ENCODE measurements at places on chromosomes 7 and 10.
A peak's percentile ranks its signal among the peaks of the same experiment; 100 is the strongest.

- no peak for DNase-seq
Observed at GRCh38 chr7:149459540-149460452, 1.1 kb downstream of the ZNF777 start.

- no peak for DNase-seq
Observed at GRCh38 chr10:79349072-79349491, 1.8 kb downstream of the PPIF start.

DNA sequence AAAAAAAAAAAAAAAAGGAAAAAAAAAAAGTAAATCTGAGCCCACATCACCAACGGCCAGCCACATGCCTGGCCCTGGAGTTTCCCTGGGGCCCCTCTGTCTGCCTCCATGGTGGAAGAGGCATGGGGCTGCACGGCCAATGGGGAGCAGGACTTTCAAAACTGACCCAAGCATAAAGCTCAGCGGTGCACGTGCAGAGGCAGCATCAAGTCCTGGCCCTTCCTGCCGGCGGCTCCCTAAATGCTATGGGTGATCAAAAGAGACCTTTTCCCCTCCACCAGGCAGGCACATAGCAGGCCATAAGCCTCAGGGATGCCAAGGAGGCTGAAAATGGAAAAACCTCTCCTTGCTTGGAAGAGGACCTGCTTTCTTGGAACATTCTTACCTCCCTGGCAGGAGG, 94.3 kb downstream of the OAT start:
- DNase-seq = no peak

DNA sequence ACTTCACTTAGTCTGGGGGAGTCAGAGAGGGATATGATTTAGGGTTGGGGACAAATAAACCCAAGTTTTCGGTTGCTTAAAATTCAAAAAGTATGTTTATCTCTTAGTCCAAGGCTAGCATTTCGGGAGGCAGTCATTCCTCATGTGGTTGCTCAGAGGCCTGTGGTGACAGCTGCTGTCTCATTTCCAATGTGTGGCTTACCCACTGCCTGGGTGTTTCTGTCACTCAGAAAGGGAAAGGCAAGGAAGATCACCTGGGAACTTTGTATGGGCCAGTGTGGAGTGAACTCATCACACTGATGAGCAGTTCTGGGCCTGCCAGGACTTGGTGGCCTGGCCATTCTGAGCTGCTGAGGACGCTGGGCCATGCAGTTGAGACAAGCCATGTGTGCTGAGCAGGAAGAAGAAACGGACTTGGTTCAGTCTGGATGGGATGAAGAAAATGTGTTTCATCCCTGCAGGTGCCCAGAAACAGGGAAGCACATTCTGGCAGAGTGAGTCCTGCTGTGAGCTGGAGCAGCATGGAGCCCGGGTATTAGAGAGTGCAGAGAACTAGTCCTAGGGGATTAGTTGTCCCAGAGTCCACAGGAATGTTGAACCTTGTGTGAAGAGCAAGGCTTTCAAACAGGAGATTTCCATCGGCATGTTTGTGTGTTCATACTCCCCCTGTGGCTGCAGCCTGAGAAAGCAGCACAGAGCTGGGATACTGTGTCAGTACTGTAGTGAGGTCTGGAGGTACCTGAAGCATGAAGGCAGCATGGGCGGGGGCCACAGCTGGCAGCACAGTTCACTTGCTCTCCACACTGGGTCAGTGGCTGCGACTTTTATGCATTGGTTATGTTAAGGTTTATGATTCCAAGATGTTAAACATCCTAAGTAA, 211.1 kb upstream of the IGFBP3 start:
- no peak for DNase-seq

- no peak for DNase-seq
Observed at GRCh38 chr10:48701941-48702340, 17.3 kb downstream of the WDFY4 start.

DNA sequence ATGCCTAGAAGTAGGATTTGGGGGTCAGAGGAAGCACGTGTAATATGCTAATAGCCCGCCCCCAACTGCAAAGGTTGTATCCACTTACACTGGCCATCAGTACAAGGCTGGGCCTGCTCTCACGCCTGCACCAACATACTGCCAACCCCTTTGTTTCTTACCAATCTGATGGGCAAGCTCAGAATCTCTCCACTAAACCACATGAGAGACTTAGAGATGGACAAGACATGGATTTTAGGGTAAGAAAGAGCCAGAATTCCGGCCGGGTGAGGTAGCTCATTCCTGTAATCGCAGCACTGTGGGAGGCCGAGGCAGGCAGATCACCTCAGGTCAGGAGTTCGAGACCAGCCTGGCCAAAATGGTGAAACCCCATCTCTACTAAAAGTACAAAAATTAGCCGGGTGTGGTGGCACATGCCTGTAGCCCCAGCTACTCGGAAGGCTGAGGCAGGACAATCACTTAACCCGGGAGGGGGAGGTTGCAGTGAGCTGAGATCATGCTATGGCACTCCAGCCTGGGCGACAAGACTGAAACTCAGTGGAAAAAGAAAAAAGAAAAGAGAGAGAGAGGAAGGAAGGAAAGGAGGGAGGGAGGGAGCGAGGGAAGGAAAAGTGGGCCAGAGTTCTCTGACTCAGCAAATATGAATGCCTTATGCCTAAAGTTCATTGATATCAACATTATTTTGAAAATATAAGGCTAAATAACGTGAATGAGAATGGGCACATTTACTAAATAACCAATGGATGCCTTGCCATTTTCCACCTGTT, 162.2 kb downstream of the SLIT1 start:
- DNase-seq = no peak

DNA sequence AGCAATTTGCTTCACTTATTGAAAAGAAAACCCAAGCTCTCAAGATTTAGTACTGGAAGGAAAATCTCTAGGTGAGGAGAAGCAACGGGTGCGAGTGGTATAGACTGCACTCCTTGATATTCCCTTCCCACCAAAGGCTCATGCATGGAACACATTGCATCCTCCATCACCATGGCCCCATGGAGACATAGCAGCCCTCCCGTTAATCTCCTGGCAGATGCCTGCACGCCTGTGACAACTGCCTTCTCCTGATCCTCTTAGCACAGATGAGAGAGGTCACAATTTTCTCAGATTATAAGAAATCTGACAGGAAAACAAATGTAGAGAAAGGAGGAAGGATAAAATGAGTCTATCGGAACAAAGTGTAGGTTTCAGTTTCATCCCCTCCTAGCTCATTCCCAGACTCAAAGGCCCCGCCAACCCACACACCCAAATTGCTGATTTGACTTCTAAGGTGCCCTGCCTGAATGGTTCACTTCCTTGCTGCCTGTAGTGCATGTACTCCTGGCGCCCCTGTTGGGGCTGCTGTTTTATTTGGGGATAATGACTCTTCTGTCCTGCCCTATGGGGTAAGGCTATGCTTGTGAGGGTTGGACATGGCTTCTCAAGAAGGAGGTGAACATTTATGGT, 50.0 kb downstream of the PLXNA4 start:
- no peak for DNase-seq

GRCh38 chr10:36063396-36063795, 421.3 kb upstream of the FZD8 start:
- no peak for DNase-seq

DNA sequence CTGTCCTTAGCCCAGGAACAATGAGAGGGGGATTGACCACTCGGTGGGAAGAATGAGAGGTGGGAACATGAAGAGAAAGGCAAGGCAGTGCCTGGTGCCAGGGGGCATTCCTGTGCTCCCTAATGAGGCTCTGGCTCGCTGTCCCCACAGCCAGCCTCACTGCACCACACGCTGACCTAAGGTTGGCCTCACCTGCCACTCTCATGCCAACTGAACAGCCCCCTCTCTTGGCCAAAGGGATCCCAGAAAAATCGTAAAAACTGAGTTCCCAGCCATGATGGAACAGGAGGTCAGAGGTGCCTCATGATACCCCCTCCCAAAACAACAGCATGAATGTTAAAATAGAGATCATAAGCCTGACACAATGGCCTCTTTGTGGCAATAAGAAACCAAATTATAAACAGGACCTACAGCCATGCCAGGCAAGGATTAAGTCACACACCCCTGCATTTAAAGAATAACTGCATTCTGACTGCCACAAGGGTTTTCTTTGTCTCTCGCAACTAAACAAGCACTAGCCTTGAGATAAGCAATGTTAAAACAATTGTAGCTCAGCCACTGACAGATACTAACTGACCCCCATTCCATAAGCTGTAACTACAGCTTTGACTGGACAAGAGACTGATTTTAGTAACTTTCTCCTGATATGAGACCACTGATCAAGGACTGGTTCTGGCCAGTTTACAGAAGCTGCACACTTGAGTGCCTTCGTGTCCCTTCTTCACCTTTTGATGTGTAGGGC, 149.2 kb downstream of the SH2D4B start:
- no peak for DNase-seq

DNA sequence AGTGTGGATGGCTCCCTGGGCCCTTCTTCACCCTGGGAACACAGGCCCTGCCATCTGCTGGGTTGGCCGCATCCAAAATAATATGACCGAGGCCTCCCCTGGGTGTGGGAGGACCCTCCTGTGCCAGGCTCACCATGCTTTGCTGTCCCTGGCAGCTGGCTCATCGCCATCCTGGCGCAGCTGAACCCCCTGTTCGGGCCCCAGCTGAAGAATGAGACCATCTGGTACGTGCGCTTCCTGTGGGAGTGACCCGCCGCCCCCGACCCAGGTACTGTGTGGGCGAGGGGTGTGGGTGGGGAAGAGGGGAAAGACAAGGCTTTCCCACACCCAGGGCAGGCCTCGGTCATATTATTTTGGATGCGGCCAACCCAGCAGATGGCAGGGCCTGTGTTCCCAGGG, 4.8 kb downstream of the ATP6V0E2 start:
- peak; percentile 6 for DNase-seq

GRCh38 chr10:33746186-33746585, 411.7 kb upstream of the NRP1 start:
- no peak for DNase-seq

Data from activated CD8-positive, alpha-beta memory T cell treated with anti-CD3 and anti-CD28 coated beads, Interleukin-2, amount 50 U/mL, for 4 hours (primary cell).